Skin of body (tissue), 3 donors: ENCODE measurements at places on chromosomes 12 and 14. TPM values are rescaled to one million over a fixed set of nuclear protein-coding genes. Genes with fewer than 3 reads are reported as not detected.

- DNase-seq = no peak
Measured at GRCh38 chr12:22250762-22251161, 83.7 kb downstream of the ST8SIA1 start.

GRCh38 chr12:527241-527640 lies 67.5 kb downstream of the B4GALNT3 start:
- DNase-seq = no peak

DNA sequence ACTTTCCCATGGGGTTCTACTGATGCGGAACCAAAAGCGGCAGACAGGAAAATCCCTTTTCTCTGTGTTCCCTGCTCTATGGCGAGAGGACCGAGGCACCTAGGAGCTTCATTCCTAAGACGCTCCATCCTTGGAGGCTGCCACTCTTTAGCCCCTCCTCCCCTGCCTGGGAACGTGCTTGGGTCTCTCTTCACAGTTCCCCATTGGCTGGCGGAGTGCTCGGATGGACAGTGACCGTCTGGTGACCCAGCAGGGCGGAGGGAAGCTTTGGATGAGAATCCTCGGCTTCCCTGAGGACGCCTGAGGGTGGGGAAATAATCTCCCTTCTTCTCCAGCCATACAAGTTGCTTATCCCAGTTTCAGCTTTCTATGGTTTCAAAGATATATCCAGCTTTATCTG lies 37.3 kb downstream of the KCNA5 start:
- DNase-seq = no peak

DNA sequence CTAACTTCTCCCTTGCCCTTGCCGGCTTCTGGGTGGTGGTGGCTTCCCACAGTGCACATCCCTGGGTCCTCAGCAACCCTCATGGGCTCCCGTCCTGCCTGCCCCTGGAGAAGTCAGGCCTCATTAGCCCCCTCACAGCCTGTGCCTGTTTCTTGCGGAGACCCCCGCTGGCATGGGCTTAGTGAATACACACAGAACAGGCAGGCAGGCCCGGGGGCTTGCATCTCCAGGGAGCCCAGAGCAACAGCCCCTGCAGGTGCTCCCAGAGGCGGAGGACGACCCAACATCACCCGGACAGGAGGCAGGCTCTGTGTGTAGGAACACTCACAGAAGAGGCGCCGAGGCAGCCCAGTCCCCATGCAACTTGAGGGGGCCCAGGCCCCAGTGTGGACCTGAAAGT lies 25.1 kb upstream of the FBRSL1 start:
- no peak for DNase-seq

- no peak for DNase-seq
Measured at GRCh38 chr12:14950982-14951746, 10.2 kb downstream of the ARHGDIB start.

DNA sequence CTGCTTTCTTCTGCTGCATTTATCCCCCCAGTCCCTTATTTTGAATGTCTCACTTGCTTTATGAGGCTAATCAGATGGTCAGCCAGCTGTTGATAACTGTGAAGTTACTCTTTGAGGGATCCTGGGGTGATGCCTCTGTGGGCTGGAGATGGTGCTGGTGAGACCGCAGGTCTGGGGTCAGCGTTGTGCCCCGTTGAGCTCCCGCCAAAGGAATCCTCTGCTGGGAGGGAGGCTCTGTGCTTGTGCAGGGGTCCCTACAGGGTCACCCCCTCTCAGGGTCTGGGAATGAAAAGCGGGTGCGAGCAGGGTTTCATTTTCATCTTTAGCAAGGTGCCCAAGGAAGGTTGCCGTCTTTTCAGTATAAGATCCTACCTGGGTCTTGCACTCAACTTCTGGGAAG lies 161.2 kb upstream of the RTL1 start:
- no peak for DNase-seq

DNA sequence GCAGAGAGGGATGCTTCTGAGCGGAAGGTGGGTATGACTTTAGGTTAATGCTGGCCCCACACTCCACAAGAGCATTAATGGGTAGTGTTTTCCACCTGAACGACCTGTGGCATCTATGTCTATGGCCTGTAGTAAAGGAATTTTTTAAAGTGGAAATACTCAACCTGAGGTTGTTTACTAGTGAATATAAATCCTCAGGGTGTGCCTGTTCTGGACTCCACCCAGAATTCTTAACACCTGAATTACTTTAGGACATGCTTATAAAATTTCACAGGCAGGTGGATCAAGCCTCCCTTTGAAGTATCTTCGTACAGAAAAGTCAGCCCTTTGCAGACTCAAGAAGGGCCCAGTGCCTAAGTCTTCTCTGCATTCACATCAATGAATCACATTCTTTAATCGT lies 196.1 kb downstream of the ESR2 start:
- DNase-seq = no peak

The CLEC1A gene
- total RNA-seq = 2.8 TPM

The CDCA3 gene
- 8.1 TPM for total RNA-seq

The MYL6B gene
- total RNA-seq = 78.8 TPM

The INHBC gene
- not detected for total RNA-seq
